ENCODE measurements at places on chromosomes 4 and X. TPM values are rescaled to one million over a fixed set of nuclear protein-coding genes. Genes with fewer than 3 reads are reported as not detected.
A peak's percentile ranks its signal among the peaks of the same experiment; 100 is the strongest.

GRCh38 chr4:105060628-105061027, 86.0 kb upstream of the TET2 start:
- no peak overlapping the region for H3K4me3 ChIP-seq
- H3K36me3 ChIP-seq: no peaks in the 10 kb centered on the region
- no peak for DNase-seq
- H3K4me1 ChIP-seq: peaks cover 31% of the 10 kb centered on the region
- no peaks in the 10 kb centered on the region for H3K27me3 ChIP-seq

DNA sequence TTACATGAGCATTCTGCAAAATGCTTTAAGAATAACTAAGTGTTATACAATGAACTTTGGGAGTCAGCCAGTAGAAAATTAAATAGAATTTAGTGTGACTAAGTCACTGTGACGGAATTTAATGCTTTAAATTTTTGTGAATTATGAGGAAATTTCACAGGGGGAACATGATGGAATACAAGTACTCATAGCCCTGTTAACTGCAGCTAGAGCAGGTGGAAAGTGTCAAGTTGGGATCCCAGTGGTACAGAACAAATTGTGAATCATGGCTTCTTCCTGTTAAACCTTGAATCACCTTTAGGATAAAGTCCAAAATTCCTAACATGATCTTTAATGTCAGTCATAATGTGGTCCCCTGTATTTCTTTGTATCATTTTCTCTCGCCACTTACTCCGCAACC, 212.2 kb upstream of the CENPE start:
- no peaks in the 10 kb centered on the region for H3K4me1 ChIP-seq
- no peaks in the 10 kb centered on the region for H3K36me3 ChIP-seq
- no peak overlapping the region for H3K27ac ChIP-seq
- no peak for DNase-seq

GRCh38 chr4:41174444-41174843, 39.9 kb downstream of the APBB2 start:
- H3K36me3 ChIP-seq: no peaks in the 10 kb centered on the region
- no peak for DNase-seq
- no peak overlapping the region for H3K4me3 ChIP-seq
- no peak overlapping the region for H3K27ac ChIP-seq
- H3K27me3 ChIP-seq: peaks cover 19% of the 10 kb centered on the region

DNA sequence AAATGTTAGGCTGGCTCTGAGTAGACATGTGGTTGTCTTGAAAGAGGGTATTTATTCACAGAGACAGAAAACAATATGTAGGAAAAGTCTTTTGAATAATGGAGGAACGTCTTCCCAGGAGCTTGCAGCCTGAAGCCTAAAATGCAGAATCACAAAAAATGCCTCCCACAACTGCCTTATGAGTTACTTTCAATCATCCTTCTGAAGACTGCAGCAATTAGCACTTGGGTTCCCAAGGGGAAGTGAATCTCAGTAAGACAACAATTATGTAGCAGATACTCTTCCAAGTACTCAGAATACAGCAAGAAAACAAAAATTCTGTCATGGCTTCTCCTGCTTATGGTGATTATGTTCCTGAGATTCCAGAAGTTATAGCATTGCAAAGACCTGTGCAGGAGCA, 166.6 kb upstream of the TBL1X start:
- DNase-seq: no peak
- peaks cover 3% of the 10 kb centered on the region for H3K36me3 ChIP-seq
- H3K4me1 ChIP-seq: no peaks in the 10 kb centered on the region
- no peak overlapping the region for H3K4me3 ChIP-seq

DNA sequence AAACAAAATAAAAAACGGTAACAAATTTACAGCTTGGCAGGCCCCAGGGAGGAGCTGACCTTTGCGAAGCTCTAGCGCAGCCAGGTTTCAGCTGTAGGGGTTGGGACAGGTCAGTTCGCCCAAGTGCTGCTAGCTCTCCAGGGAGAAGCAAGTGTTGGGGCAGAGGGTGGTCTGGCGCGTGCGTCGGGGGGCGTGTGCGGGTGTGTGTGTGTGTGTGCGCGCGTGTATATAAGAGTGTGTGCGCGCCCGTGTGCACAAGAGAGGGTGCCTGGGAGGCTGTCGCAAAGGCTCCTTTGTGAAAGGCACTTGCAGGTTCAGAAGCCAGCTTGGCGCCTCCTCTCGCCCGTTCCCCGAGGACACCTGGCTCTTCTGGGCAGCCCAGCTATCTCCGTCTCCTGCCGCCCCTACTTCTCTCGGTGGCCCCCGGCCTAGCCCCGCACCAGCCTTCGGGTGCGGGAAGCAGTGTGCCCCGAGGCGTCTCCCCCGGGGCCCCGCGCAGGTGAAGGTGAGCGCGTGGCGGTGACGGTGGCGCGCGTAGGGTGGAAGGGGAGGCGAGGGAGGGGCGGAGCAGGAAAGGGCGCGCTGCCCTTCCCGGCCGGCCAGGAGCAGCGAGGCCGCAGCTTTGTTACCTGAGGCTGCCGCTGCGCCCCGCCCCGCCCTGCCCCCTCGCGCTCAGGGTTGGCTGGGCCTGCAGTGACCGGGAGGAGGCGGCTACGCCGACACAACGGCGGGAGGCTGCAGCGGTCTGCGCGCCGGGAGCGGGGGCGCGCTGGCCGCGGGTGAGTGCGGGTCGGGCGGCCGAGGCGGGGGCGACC, at the start of gene FHDC1:
Gene FHDC1, plus strand, starts transcription at position 693 of the 815 bp plus-strand sequence. CDS start 6,735 bp downstream, outside the sequence.
- H3K36me3 ChIP-seq: peaks cover 7% of the 10 kb centered on the region
- no peak within 1 kb of the TSS for H3K27ac ChIP-seq
- no peak for DNase-seq

DNA sequence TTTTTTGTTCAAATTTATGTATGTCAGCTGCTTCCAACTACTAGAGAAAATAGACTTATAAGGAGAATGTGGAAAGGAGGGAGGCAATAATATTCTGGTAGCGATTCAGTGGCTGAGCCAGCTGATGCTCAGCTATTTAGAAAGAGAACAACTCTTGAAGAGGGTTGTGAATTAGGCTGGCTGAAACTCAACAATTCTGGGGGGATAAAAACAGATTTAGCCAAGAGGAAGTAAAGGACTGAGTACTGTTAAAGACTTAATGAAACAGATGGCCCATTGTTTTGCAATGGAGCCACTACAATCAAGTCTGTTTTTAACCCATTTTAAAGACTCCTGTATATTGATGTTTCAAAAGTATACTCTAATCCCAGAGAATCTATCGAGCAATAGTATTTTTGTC, 1058.9 kb downstream of the C4orf33 start:
- H3K27ac ChIP-seq: no peak overlapping the region
- no peak for DNase-seq
- H3K4me1 ChIP-seq: no peaks in the 10 kb centered on the region
- no peaks in the 10 kb centered on the region for H3K27me3 ChIP-seq
- H3K36me3 ChIP-seq: no peaks in the 10 kb centered on the region
- H3K4me3 ChIP-seq: no peak overlapping the region

GRCh38 chrX:10048707-10049106, 81.5 kb downstream of the CLDN34 start:
- H3K27me3 ChIP-seq: no peaks in the 10 kb centered on the region
- DNase-seq: no peak
- H3K4me3 ChIP-seq: no peak overlapping the region
- H3K36me3 ChIP-seq: no peaks in the 10 kb centered on the region
- no peak overlapping the region for H3K27ac ChIP-seq

DNA sequence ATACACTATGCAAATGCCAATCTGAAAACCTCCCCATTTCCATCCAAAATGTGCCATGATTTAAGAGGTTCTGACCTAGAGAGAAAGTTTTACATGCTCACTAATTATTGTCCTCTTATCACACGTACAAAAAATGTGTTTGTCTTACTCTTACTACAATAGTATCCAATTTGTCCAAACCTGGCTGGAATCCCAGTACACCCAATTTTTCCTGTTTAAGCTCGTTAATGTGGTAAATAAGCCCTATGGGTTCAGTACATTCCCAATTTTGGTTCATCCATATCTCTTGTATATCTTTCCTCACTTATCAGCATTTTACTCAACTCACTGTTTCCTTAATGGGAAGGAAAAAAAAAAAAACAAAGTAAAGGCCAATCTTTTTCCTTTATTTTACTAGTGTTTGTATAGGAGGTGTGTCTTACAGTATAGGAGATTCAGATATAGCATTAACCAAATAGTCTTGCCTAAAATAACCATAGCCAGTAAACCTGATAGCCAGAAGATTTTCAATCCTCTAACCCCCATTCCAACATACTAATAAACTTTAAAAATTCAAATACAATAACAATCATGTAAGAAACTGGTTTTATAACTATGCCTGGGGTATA, 109.8 kb downstream of the PARM1 start:
- no peaks in the 10 kb centered on the region for H3K27me3 ChIP-seq
- no peak overlapping the region for H3K27ac ChIP-seq
- no peak overlapping the region for H3K4me3 ChIP-seq
- no peaks in the 10 kb centered on the region for H3K4me1 ChIP-seq
- DNase-seq: no peak

GRCh38 chr4:134201216-134202161, at the start of gene PABPC4L:
TSS of gene PABPC4L (minus strand) at chr4:134201789. CDS start at chr4:134201019, 770 bp downstream.
- no peak for DNase-seq
- H3K27me3 ChIP-seq: no peaks in the 10 kb centered on the region
- no peak within 1 kb of the TSS for H3K4me3 ChIP-seq

GRCh38 chr4:118585015-118585414, 100.2 kb upstream of the METTL14 start:
- H3K4me1 ChIP-seq: no peaks in the 10 kb centered on the region
- no peak overlapping the region for H3K27ac ChIP-seq
- peaks cover 56% of the 10 kb centered on the region for H3K27me3 ChIP-seq
- H3K36me3 ChIP-seq: peaks cover 2% of the 10 kb centered on the region

GRCh38 chr4:173426064-173426463, 27.1 kb upstream of the SCRG1 start:
- no peaks in the 10 kb centered on the region for H3K27me3 ChIP-seq
- peaks cover 17% of the 10 kb centered on the region for H3K4me1 ChIP-seq
- H3K4me3 ChIP-seq: peak overlapping the region; percentile 47
- peak overlapping the region; percentile 44 for H3K27ac ChIP-seq
- DNase-seq: no peak
- H3K36me3 ChIP-seq: no peaks in the 10 kb centered on the region

- no peak for DNase-seq
- H3K4me3 ChIP-seq: no peak overlapping the region
- H3K4me1 ChIP-seq: peaks cover 52% of the 10 kb centered on the region
These were observed 24.5 kb downstream of the DHX15 start for GRCh38 chr4:24559889-24560288.

DNA sequence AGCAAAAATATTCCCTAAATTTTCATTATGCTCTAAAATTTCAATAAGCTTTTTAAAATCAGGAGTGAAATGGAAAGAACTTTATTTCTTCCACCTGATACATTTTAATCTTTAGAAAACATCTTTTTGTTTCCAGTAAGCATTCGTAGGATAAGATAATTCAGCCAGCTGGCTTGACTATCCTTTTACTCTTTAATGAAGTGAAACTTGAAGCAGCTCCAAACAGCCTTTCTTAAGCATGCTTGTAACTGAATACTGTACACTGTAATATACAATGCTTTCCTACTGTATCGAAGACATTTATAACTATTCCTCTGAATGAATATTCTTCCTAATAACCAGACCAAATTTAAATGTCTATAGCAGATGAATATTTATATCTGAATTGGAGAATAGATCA, 98.8 kb downstream of the KLHL4 start:
- H3K4me3 ChIP-seq: no peak overlapping the region
- H3K27me3 ChIP-seq: no peaks in the 10 kb centered on the region
- no peak for DNase-seq

DNA sequence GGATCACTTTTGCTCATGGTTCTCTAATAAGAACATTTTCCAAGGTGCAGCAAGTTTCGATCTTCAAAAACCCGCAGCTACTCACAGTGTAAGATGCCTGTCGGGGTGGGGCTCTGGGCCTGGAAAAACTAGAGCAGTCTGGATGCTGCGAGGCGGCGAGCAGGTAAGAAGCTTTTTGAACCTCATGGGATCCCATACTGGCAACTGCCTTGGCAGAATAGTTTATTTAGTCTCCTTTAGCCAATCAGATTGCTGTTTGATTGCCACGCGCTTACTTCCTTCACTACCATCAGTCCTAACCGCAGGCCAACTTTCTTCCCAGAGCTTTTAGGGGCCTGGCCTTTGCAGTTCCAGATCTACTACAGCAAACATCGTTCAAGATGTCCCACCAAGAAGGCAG, 61.3 kb upstream of the MAGEB10 start:
- no peaks in the 10 kb centered on the region for H3K27me3 ChIP-seq
- H3K4me1 ChIP-seq: no peaks in the 10 kb centered on the region
- no peak overlapping the region for H3K4me3 ChIP-seq

DNA sequence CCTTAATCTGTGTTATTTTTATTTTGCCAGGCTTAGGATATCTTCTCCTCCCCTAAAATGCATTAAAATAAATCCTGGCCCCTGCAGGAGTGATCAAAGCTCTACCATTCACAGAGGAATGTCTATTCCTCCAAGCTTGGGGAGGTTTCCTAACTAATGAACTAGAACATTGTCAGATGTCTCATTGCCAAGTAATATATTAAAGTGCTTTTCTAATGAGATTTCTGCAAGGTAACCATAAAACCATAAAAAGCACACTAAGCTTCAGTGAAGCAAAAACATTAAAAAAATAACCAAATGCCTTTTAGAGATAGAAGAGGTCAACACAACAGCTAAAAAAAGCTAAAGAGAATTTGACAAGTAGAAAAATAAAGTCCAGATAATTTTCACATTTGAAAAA, 34.8 kb downstream of the IGFBP7 start:
- DNase-seq: no peak
- H3K27ac ChIP-seq: no peak overlapping the region
- no peaks in the 10 kb centered on the region for H3K36me3 ChIP-seq
- peaks cover 60% of the 10 kb centered on the region for H3K27me3 ChIP-seq
- no peaks in the 10 kb centered on the region for H3K4me1 ChIP-seq
- H3K4me3 ChIP-seq: no peak overlapping the region

GRCh38 chr4:139184129-139184528, 7.1 kb upstream of the ELF2 start:
- no peaks in the 10 kb centered on the region for H3K4me1 ChIP-seq
- no peak for DNase-seq
- H3K27ac ChIP-seq: no peak overlapping the region
- H3K27me3 ChIP-seq: peaks cover 3% of the 10 kb centered on the region

GRCh38 chr4:188606635-188607034, 467.4 kb downstream of the TRIML1 start:
- no peaks in the 10 kb centered on the region for H3K36me3 ChIP-seq
- no peak for DNase-seq
- H3K27ac ChIP-seq: no peak overlapping the region
- no peaks in the 10 kb centered on the region for H3K4me1 ChIP-seq

- no peaks in the 10 kb centered on the region for H3K27me3 ChIP-seq
- H3K27ac ChIP-seq: no peak overlapping the region
- no peak overlapping the region for H3K4me3 ChIP-seq
- no peaks in the 10 kb centered on the region for H3K4me1 ChIP-seq
These were observed 340.9 kb downstream of the DHRSX start for GRCh38 chrX:2159861-2160260.

USP17L17 gene
- not detected for total RNA-seq

LUZP4 gene
- total RNA-seq: not detected

SLC49A3 gene
- total RNA-seq: 1.1 TPM

MAB21L2 gene
- total RNA-seq: not detected

XK gene
- 11.3 TPM for total RNA-seq

WDR1 gene
- 366 TPM for total RNA-seq

ATP2B3 gene
- not detected for total RNA-seq

VEGFD gene
- not detected for total RNA-seq

CXXC4 gene
- total RNA-seq: 0.07 TPM

STS gene
- total RNA-seq: 1.2 TPM

MMRN1 gene
- 0.70 TPM for total RNA-seq

PFKFB1 gene
- total RNA-seq: 0.27 TPM

AKAP14 gene
- total RNA-seq: not detected

PHOX2B gene
- not detected for total RNA-seq

SAGE1 gene
- not detected for total RNA-seq
